ENCODE measurements at places on chromosomes 11 and 22.

DNA sequence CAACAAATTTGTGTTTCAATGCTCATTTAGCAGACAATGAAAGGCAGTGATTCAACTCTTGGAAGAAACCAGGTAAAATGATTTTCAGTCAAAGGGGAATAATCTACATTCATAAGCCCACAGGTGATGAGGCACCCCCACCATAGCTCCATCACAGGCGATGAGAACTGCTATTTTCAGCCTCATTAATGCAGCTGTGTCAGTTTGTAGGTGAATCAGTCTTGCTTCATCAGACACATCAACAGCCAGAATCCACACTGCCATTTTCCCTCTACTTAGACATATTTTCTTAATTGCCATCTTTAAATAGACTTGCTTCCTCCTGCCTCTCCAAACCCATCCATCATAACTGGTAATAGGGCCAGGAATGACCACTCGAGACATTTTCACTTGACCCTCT is 701.0 kb downstream of the OPCML start:
- no peak for DNase-seq

GRCh38 chr11:118868659-118869058 is 15.0 kb upstream of the CXCR5 start:
- DNase-seq: no peak

- no peak for DNase-seq
These were observed 9.1 kb upstream of the POU2AF2 start for GRCh38 chr11:111236383-111236782.

DNA sequence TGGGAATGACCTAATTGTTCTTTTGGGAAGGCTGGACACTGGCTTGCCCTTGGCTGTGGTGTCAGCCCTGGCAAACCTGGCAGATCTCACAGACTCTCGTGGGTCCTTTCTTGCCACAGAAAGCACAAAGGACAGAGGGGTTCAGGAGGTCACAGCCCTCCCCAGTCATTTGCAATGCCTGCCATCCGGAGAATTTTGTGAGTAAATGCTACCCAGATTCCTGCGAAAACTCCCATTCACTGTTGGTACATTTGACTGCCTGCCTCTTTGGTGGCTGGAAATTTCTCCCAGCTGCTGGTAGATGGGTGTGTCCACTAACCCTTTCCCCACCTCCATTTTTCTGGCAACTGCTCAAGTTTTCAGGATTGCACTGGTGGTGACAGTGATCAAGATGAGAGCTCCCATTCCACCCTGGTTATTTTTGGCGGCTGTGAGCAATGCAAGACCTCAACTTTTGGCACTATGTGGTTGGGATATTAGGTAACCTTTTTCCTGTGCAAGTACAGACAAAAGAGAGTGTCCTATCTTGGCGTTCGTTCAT is 155.7 kb downstream of the NAV2 start:
- peak; percentile 41 for DNase-seq

DNA sequence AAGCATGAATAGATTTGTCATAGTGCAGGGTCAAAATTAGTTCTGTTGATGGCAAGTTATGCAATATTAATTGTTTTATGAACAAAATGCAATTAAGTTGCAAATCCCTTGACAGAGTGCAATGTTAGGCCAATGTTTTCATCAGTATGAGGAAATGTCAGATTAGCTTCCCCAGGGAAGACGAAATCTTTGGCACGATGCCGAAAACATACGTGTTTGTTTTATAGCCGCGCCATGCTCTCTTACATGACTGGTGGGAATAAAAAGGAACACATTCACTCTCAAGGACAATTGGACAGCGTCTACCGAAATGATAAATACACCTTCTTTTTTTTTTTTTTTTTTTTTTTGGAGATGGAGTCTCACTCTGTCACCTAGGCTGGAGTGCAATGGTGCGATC is 27.0 kb downstream of the MFNG start:
- DNase-seq: no peak

DNA sequence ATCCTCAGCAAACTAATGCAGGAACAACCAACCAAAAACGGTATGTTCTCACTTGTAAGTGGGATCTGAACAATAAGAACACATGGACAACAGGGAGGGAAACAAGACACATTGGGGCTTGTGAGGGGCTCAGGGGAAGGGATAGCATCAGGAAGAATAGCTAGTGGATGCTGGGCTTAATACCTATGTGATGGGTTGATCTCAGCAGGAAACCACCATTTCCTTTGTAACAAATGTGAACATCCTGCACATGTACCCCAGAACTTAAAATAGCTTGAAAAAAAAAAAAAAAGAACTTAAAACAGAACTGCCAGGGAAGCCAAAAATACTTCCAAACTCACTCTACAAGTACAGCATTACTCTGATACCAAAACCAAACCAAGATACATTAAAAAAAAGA is 33.8 kb downstream of the CASP4 start:
- DNase-seq: no peak

GRCh38 chr11:79294845-79295731 is 145.7 kb downstream of the TENM4 start:
- no peak for DNase-seq

- DNase-seq: no peak
These were observed 45.6 kb upstream of the HIPK3 start for GRCh38 chr11:33211580-33211979.

- no peak for DNase-seq
These were observed 65.4 kb downstream of the CYP2R1 start for GRCh38 chr11:14826600-14826999.
